ENCODE measurements at places on chromosomes 2 and 18.

- DNase-seq = peak; percentile 42
These were observed 53.9 kb downstream of the KCTD18 start for GRCh38 chr2:200455958-200456421.

GRCh38 chr2:39140322-39140847 is 19.5 kb upstream of the SOS1 start:
- DNase-seq = no peak

DNA sequence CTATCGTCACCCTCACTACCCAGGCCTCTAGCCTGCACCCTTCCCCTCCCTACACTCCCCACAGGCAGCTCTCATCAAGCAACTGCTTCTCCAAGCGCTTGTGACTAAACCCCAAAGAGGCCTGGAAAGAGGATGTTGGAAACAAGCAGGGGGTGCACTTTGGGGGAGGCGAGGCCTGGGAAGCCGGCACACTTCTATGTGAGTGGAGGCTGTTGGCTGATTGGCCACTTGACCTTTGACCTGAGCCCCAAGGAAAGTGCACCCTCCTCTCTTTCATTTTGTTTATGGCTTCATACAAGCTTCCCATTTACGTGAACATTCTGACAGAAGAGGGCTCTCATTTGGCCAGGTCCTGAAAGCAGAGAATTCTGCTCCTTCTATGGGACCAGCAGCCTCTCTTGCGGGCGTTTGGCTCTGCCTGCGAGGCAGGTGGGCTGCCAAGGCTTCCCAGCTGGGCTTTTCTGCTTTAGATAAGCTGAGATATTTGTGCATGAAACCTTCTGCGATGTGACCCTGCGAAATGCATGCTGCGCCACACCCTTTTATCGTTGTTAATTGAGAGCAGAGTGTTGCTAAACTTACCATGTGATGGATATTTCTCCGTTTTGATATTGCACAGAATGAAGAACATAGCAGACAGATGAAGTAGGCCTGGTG is 134.8 kb upstream of the NCK2 start:
- DNase-seq = no peak

DNA sequence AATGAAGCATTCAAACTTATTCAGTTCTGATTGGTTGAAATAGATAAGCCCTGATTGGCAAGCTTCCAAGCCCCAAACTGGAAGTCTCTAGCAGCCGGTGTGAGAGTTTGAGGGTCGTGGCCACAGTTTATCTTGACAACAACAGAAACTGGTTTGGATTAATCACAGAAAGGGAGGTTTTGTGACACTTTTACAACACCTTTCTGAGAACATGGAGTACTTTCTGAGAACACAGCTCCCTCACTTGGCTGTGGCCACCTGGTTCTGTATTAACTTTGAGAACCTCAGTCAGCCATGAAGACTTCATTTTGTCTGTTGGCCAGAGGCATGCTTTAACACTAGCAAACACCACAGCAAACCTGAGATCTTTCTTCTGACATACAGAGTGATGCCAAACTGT is 280.7 kb upstream of the VWC2L start:
- no peak for DNase-seq

DNA sequence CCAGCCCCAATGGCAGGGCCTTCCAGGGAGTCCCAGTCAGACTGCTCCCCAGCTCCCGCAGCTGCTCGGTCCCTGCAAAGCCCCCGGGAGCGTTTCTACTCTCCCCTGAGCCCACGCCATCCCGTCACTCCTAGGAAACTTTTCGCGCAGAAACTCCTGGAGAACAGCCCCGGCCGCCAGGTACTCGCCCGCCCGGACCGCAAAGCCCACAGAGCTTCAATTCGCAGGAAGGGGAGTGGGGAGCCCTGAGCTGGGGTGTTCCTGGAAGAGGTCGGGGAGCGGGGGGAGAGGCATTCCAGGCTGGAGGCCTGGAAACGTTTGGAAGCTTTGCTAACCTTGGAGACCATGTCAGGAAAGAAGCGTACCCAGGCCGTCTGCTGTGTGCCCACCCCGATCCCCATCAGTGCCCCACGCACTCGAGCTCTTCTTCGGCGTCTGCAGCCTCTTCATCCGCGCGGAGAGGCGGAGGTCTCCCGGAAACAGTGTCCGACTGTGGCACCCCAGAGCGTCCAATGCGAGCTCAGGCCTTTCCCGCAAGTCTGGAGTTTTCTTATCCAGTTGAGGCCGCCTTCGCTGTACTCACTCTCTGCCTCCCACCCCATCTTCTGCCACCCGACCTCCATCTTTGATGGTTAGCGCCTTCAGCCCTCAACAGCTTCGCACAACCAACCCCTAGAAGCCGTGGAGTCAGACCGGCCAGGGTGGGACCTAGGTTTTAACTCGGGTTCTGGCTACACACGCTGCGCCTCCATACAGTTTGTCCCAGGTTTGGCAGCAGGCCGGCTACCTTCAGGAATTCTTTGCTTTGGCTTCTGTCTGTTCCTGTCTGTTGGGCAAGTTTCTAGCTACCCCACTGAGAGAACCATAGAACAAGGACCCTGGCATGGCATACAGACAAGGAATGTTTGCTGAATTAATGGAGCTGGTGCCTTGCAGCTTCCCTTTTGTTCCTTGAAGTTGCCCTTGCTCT is 3.7 kb downstream of the PCGF1 start:
- no peak for DNase-seq

DNA sequence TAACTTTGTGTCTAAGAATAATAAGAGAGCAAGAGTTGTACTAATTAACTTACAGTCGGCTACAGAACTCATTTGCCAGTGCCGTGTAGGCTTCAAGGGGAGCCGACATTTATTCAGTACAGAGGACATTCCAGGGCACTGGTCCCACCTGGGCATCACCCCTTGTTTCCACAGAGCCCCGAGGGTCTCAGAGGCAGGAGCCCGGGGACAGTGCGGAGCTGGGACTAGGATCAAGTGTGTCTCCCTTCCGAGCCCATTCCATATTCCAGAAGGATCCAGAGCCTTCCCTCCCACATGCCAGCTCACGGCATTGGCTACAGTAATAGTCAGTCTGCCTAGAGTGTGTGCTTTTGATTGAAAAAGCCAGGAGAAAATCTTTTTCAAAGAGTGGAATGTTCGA is 71.5 kb upstream of the CTDP1 start:
- DNase-seq = no peak

DNA sequence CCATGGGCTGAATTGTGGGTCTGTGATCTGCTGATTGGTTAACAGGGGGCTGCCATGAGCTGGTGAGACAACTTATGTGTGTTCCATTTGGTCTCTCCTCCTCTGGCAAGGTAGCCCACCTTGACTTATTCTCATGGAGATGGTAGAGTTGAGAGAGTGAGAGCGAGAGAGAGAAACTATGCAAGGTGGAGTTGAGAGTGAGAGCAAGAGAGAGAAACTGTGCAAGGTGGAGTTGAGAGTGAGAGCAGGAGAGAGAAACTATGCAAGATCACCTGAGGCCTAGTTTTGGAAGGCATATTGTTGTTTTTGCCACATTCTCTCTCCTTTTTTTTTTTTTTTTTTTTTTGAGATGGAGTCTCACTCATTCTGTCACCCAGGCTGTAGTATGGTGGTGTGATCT is 155.7 kb downstream of the UBR3 start:
- DNase-seq = no peak

All from GM06990 (cell line).